ENCODE measurements at places on chromosomes 16 and 17. TPM values are rescaled to one million over a fixed set of nuclear protein-coding genes. Genes with fewer than 3 reads are reported as not detected.

KRT34 gene
- total RNA-seq, result not detected

LGALS9 gene
- total RNA-seq, result 25.7 TPM

OR3A3 gene
- not detected for total RNA-seq

TBC1D26 gene
- total RNA-seq, result not detected

TBX6 gene
- total RNA-seq, result under 0.01 TPM

BLTP2 gene
- 151 TPM for total RNA-seq

EPN3 gene
- total RNA-seq, result not detected

NOB1 gene
- 17.4 TPM for total RNA-seq

DHRS7C gene
- not detected for total RNA-seq

TMEM235 gene
- total RNA-seq, result 0.22 TPM

ITGAE gene
- total RNA-seq, result 12.3 TPM

HES7 gene
- 0.22 TPM for total RNA-seq

TVP23A gene
- total RNA-seq, result not detected

GFAP gene
- total RNA-seq, result not detected

APOH gene
- total RNA-seq, result not detected

DNA sequence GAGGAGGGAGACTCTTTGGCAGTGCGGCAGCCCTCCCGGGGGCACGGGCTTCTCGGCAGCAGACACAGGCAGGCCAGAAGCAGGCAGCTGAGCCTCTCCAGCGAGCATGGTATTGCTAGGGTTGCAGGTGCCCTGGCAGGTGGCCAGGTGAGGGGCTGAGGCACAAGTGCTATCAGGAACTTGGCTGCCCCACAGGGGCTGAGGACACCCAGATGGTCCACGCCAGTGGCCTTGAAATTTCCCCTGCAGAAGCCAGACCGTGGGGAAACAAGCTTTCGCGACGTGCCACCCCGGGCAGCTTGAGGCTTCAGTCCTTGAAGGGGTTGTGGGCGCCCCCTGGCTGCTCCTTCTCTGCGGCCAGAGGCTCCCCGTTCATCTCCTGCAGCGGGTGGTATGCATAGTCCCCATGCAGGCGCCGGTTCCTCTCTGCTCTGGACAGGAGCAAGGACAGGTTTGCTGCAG is 8.5 kb downstream of the NAGPA start:
- DNase-seq, result peak; percentile 23

- DNase-seq, result no peak
Observed at GRCh38 chr16:28865722-28866453, 2.2 kb downstream of the SH2B1 start.

DNA sequence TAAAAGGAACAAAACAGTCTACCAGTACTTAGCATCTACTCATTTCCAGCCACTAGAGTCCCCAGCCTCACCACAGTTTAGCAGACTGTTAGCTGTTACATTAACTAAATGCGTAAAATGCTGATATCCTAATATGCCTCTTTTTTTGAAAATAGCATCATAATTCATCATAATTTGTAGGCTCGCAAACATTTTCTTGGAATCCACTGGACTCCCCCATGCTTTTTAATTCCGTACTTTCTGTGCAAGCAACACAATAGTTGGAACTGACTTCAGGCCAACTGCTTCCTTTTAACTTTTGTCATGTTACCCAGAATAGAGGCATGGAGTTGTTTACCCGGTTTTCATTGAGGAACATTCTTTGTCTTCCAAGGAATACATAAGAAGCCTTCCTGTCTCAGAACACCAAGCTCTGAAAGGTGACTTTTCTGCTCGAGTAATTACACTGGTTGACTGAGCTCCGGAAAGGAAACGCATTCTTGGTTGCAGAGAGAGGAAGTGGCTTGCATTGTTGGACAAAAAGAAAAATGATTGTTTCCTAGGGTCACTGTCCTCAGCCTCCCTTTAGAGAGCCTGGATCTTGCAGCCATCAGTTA is 30.9 kb upstream of the SEC14L1 start:
- peak; percentile 99 for DNase-seq

DNA sequence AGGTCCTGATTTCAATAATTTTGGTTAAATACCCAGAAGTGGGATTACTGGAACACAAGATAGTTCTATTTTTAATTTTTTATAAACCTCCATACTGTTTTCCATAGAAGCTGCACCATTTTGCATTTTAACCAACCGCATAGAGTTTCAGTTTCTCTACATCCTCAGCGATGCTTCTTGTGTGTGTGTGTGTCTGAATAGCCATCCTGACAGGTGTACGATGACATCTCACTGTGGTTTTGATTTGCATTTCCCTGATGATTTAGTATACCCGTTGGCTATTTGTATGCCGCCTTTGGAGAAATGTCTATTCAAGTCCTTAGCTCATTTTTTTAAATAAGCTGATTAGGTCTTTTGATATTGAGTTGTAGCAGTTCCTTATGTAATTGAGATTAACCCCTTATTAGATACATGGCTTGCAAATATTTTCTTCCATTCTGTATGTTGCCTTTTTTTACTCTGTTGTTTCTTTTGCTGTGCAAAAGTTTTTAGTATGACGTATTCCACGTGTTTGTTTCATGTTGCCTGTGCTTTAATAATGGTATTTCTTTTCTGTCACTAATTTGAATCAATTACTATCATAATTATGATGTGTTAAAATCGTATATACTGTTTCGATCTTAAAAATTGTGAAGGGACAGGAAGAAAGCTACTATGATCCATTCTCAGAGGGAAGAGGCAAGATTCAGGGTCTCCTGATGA is 227.2 kb upstream of the MON1B start:
- no peak for DNase-seq

GRCh38 chr17:83180264-83180995 is 101.0 kb downstream of the METRNL start:
- DNase-seq, result no peak

DNA sequence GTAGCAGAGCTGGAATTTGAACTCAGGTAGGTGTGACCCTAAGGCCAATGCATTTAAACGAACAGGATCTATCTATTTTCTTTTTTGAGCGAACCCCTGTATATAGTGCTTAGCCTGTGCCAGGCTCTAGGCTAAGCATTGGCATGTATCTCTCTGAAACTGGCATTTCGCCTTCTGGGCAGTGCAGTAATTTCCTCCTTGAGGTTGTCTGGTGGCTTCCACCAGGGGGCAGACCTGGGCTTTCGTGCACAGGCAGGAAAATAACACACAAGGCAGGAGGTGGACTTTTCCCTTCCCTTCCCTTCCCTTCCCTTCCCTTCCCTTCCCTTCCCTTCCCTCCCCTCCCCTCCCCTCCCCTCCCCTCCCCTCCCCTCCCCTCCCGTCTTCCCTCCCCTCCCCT is 34.4 kb upstream of the PRKCB start:
- DNase-seq, result peak; percentile 74

DNA sequence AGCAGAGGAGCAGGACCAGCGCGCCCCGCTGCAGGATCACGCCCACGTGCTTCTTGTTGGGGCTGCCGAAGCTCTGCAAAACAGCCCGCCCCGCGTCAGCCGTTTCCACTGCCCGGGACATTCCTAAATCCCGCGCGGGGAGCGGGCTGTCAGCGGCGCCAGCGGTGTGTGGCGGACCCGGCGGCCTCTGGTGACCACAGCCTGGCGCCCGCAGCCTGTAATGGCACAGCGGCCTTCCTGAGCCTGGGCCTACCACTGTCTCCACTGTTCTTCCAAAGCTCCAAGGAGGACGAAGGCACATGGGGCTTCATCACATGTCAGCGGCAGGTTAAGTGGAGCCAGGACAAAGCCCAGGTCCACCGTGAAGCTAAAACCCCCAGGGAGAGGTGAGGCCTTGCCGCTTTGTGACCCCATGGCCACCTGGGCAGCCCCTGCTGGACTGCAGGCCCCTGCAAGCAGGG is 2.5 kb downstream of the SLC47A2 start:
- no peak for DNase-seq

- no peak for DNase-seq
Observed at GRCh38 chr17:4908301-4908700, 5.4 kb upstream of the CHRNE start.

- DNase-seq, result peak; percentile 90
Observed at GRCh38 chr16:525520-526180, 1.9 kb upstream of the CAPN15 start.

DNA sequence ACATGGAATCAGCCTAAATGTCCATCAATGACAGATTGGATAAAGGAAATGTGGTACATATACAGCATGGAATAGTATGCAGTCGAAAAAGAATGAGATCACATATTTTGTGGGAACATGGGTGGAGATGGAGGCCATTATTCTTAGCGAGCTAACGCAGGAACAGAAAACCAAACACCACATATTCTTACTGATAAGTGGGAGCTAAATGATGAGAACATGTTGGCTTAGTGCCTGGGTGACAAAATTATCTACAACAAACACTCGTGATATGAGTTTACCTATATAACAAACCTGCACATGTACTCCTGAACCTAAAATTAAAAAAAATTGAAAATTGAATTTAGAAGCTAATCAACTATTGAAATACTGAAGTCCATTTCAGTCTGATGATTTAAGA is 6.1 kb downstream of the ANKS4B start:
- DNase-seq, result no peak

DNA sequence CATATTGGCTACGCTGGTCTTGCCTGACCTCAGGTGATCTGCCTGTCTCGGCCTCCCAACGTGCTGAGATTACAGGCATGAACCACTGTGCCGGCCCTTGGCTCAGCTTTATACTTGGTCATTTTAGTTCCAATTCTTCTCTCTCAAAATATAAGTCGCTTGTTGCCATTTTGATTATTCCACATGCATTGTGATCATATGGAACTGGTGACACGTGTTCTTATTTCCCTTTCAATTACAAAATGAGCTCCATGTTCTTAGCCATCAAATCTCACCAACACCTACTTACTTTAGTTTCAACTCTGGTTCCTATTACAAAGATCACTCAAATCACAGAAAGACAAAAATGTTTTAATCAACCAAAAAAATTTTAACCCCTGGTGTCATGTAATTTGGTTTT is 1711.7 kb downstream of the TP53TG3F start:
- DNase-seq, result no peak

GRCh38 chr17:64398320-64398719 is 7.7 kb upstream of the PECAM1 start:
- no peak for DNase-seq

- DNase-seq, result no peak
Observed at GRCh38 chr17:45225051-45225700, 3.5 kb downstream of the FMNL1 start.

- no peak for DNase-seq
Observed at GRCh38 chr16:5874899-5875298, 777.3 kb upstream of the EEF2KMT start.

DNA sequence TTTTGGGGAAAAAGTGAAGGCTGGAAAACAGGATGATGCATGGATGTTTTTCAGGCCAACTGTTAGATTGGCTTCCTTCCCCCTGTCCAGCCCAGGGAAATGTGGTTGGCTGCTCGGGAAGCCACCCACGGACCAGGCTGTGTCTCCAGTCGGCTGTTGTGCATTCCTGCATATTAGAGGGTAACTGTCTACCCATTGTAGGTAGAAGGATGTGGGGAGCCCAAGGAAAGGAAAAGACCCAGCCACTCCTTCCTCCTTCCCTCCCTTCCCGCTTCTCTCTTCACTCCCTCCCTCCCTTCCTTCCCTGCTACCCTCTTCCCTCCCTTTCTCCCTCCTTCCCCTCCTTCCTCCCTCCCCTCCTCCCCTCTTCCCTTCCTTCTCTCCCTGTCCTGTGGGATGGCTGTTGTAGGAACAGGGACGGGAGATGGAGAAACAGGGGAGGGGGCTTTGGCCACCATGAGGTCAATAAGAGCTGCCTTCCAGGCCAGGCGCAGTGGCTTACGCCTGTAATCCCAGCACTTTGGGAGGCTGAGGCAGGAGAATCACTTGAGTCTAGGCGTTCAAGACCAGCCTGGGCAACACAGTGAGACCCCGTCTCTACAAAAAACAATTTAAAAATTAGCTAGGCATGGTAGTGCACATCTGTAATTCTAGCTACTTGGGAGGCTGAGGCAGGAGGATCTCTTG is 16.9 kb downstream of the SYT17 start:
- DNase-seq, result peak; percentile 47

GRCh38 chr16:27112093-27112811 is 45.5 kb downstream of the C16orf82 start:
- no peak for DNase-seq

- DNase-seq, result peak; percentile 57
Observed at GRCh38 chr16:28623172-28623711, 13.4 kb upstream of the SULT1A1 start.

DNA sequence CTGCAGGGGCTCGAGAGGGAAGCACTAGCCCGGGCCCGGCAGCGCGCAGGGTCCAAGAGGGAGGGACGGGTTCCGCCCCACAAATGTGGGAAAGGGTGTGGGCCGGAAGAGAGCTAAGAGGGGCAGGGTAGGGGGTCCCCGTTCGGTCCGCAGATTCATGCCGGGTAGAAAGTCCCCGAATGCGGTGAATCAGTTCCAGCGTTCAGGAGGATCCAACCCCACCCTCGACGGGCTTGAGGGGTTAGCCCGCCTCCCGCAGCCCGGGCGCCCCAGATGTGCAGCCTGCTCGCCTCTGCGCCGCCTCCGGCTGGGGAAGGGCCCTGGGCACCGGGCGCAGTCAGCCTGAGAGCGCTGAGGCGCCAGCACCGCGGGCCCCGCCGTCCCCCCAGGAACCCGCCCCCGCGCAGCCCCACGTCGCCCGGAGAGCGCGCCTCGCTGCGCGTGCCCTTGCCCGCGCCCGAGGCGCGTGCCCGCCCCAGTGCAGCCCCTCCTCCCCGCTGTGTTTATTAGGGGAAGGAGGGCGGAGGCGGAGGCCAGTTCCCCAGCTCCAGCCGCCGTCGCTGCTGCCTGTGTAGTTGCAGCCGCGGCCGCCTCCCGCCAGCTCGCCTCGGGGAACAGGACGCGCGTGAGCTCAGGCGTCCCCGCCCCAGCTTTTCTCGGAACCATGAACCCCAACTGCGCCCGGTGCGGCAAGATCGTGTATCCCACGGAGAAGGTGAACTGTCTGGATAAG is at the start of gene LASP1:
Gene LASP1 (plus strand): TSS at position 533 of the 733 bp plus-strand sequence. CDS start 132 bp downstream, at position 665.
- peak; percentile 90 for DNase-seq

DNA sequence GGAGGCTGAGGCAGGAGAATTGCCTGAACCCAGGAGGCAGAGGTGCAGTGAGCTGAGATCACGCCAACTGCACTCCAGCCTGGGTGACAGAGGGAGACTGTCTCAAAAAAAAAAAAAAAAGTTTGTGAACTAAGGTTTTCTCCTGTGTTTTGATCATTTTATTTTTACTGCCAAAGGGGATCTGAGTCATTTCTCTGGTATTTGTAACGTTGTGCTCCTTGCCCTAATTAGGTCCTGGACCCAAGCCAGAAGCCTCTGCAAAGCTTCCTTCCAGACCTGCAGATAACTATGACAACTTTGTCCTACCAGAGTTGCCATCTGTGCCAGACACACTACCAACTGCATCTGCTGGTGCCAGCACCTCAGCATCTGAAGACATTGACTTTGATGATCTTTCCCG is 32.1 kb downstream of the IST1 start:
- DNase-seq, result peak; percentile 94

GRCh38 chr16:27327586-27327915 is 13.8 kb downstream of the IL4R start:
- no peak for DNase-seq

- no peak for DNase-seq
Observed at GRCh38 chr16:6124136-6124535, 1026.5 kb upstream of the EEF2KMT start.

Data from lung microvascular endothelial cell (primary cell).